ENCODE measurements at places on chromosomes 2 and 18.

DNA sequence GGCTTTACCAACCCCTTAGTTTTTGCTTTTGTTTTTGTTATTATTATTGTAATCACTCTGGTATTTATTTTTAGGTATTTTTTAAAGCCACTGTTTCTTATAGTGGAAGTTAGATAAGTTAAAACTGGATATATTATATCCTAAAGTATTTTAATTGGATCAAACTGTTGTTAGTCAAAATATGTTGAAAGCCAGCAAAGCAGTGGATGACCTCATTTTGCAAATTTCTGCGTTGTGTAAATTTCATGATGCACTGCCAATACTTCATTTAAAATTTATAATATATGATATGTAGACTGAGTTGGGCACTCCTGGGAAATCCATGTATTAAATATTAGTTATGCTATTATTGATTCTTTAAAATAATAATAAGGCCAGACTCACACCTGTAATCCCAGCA lies 661.7 kb upstream of the NRXN1 start:
- no peak for DNase-seq

DNA sequence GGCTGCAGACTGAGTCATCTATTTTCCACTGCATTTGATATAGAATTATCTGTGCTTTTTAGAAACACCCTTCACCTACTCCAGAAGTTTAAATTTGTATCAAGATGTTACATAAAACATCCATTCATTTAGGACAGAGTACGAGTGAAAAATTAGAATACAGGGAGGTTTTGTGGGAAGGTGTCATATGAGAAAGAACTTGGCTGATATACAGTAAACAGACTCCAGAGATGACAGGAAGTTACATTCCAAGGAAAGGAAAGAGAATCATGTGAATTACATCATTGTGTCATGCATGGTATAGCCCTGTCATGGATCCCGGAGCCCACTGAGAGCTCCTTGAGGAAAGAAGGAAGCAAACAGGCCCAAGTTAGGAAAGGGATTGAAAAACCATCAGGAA lies 341.5 kb upstream of the PKDCC start:
- DNase-seq, result no peak

GRCh38 chr18:44823782-44824181 lies 143.1 kb downstream of the SETBP1 start:
- no peak for DNase-seq

GRCh38 chr2:241545106-241545505 lies 13.4 kb upstream of the BOK start:
- no peak for DNase-seq

- DNase-seq, result no peak
Measured at GRCh38 chr2:213089438-213089837, 62.0 kb downstream of the IKZF2 start.

DNA sequence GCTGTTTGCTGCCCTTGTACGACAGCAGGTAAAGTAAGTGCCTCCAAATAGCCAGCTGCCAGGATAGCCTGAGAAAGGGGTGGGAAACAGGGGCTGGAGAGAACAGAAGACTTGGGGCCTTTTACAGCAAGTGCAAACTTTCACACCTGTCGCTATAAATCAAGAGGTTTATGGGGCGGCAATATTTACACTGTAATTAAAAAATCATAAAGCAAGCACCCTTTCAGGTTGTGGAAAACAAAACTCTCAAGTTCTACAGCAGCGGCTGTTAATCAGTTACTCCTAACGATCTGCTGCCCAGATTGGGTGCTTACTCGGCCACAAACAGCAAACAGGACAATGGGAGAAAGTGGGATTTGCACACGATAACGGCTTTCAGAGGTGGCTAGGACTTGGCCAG lies 359.5 kb upstream of the ETAA1 start:
- no peak for DNase-seq

GRCh38 chr18:24601585-24601984 lies 141.1 kb downstream of the HRH4 start:
- no peak for DNase-seq

GRCh38 chr2:113872201-113872600 lies 17.7 kb upstream of the ACTR3 start:
- no peak for DNase-seq

GRCh38 chr2:48248251-48248933 lies 281.6 kb upstream of the STON1 start:
- no peak for DNase-seq

DNA sequence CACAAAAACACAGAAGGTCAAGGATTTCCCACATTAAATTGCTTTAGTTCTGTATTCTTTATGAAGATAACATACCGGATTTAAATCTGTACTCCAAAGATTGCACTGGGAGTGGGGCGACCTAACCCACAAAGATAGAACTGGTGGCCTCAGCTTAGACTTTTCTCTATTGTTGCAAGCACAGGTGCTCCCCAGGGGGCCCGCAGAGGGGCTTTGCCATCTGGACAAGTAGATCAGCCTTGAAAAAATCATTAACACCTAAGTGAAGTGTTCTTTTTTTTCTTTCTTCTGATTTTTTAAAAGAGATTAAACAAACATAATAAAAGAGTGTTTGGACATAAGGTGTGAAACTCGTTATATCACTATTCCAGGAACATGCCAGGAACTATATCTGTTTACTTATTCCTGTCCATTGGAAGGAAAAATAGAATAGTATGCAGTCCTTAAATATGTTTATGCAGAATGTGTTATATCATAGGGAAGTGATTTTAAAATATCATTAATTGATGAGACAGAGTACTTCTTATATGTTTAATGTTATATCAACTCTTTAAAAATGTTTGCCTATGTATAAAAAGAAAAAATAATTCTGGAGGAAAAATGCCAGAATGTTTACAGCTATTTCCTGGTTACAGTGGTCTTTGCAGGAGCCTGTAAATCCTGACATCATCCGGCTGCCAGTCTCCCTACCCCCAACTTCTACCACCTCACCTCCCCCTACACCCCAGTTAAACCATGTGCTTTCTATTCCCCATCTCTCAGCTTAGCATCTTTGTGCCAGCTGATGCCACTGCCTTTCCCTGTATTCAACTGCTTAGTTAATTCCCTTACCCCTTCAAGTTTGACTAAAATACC lies 679.2 kb downstream of the CNTNAP5 start:
- no peak for DNase-seq

GRCh38 chr18:48809365-48809764 lies 141.4 kb downstream of the SMAD7 start:
- no peak for DNase-seq

GRCh38 chr2:221104361-221104811 lies 467.7 kb downstream of the EPHA4 start:
- peak; percentile 73 for DNase-seq

DNA sequence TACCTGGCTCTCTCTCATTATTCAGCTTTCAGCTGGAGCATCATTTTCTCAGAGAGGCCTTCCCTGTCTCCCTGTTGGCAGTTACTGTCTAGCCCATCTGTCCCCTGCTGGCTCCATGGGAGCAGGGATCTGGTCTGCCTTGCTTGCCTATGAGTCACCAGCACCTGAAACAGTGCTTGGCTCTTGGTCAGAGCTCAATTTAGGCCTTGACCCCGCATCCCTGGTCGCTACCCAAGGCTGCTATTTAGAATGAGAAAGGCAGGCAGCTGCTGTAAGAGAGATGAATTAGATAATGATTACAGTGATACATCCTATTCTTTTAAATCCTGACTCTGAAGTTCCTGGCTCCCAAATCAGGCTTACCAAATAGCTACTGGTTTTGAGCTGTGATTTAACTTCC lies 32.9 kb downstream of the KCNE4 start:
- peak; percentile 30 for DNase-seq

GRCh38 chr2:38750011-38750890 lies 910 bp downstream of the SRSF7 start:
- DNase-seq, result peak; percentile 68

DNA sequence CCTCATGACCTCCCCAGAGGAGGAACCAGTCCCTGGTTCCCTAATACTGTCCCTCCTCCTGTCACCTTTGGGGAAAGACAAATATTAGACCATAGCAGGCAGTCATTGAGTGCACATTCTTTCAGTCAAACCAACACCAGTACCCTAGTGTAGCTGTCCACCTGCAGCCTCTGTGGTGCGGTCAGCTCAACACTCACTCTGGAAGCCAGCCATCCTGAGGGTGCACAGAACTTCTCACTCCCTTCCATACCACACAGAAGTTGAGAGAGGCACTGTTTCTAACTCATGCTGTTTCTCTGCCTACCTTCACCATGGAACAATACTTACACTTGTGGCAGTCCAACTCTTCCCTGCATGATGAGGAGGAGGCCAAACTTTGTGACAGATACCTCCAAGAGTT lies 232.6 kb upstream of the FBXO11 start:
- DNase-seq, result no peak

DNA sequence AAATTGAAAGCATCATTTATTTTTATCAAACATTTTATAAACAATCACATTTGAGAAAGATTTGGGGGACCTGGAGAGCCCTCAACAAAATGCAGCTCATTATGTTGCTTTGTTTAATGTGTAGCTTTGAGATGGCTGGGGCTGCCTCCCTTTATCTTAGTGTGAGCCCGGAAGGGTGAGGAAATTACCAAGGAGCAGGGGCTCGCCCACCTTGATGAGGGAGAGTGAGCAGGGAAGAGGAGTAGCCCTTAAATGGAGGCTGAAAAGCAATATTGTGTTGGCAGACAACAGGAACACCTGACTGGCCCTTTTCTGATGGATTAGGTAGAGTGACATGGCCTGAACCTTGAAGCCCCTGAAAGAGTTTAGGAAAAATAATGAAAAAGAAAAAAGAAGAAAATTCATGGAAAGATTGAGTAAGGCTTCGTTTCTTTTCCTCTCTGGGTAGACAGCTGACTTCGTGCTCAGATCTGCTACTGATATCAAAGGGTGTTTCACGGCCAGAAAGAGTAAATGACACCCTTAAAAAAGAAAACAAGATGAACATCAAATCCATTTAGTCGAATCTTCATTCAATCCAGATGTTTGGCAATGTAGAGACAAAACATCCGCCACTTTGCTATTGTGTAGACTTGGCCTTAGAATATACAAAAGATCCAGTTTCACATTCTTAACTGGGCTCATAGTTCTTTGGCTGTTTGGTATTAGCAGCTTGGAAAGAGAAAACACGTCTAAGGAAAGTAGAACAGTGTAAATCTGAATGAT lies 206.5 kb upstream of the TCF4 start:
- DNase-seq, result no peak

GRCh38 chr2:127645395-127646291 lies at the start of gene GPR17:
Gene GPR17, plus strand, starts transcription at chr2:127646153. Its CDS starts 4,583 bp downstream, at chr2:127650736.
- DNase-seq, result peak; percentile 49

GRCh38 chr2:107810734-107811133 lies 16.0 kb upstream of the RGPD4 start:
- DNase-seq, result no peak

DNA sequence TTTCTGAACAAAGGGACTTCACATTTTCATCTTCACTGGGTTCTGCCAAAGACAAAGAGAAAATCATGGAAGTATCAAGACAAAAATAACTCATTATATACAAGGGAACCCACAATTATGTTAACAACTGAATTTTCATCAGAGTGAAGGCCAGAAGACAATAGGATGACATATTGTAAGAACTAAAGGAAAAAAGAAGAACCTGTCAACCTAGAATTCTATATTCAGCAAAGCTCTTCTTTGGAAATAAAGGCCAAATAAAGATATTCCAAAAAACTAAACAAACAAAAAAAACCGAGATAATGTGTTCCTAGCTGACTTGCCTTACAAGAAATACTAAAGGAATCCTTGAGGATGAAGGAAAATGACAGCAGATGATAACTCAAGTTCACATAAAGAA lies 10.3 kb upstream of the ZCCHC2 start:
- no peak for DNase-seq

GRCh38 chr2:7203056-7203467 lies 285.9 kb downstream of the RNF144A start:
- DNase-seq, result peak; percentile 49

Measured in dorsolateral prefrontal cortex (tissue), 122 donors.